ENCODE measurements at places on chromosomes 16 and 17.

DNA sequence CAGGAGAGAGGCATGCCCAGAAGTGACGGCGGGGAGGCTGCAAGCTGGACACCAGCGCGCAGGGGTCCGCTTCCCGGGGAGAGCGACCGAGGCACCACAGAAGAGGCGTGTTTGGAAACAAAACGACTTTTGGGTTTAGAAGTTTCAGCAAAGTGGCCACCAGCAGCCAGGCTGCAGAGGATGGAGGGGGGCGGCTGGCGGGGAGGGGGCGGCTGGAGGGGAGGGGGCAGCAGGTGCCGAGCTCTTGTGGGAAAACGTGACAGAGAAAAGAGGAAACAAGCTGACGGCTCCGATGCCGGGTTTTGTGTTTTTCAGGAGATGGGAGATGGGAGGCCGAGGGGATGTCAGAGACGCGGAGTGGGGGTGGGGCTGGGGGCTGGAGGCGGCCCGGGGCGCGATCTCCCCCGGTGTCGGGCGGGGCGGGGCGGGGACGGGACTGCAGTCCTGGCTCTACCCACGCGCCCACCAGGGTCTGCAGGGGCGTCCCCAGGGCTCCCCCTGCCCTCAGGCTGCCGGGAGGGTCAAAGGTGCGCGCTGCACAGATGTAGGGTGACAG lies 32.1 kb upstream of the RPH3AL start:
- no peak for DNase-seq

DNA sequence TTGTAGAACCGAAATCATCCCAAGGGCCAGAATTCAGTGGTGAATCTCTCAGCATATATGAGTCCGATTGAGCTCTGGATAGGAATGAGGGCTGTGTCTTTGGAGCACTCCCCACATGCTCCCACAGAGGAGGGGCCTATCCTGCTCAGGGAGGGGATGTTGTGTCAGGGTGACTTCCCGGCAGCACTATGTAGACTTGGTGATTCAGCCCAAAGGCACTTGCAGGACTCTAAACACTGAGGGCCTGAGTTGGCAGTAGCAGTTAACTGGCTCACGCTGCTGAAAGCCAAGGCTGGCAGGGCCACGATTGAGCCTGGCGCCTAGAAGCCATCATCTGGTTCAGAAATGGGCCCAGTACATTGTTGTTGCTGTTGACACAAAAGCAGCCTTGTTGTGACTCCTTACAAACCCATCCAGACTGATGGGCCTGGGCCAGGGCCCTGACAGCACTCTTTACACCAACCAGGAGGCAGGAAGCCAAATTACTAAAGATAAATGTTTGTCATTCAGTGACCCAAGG lies 31.9 kb downstream of the NMT1 start:
- DNase-seq = no peak

GRCh38 chr16:4033951-4034350 lies 82.3 kb downstream of the ADCY9 start:
- DNase-seq = no peak

DNA sequence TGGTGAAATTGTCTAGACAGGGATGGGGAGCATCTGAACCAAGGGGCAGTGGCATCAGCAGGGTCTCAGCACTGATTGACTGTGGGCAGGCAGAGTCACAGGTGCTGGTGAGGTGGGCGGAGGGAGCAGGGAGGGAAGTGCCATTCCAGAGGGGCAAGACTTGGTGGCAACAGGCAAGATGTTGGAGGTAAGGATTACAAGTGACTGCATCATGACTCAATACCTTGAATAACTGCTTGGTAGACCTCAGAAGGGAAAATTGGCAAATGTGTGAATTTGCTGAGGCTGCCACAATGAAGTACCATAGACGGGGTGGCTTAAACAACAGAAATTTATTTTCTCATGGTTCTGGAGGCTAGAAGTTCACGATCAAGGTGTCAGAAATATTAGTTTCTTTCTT lies 419.1 kb downstream of the HS3ST3B1 start:
- no peak for DNase-seq

DNA sequence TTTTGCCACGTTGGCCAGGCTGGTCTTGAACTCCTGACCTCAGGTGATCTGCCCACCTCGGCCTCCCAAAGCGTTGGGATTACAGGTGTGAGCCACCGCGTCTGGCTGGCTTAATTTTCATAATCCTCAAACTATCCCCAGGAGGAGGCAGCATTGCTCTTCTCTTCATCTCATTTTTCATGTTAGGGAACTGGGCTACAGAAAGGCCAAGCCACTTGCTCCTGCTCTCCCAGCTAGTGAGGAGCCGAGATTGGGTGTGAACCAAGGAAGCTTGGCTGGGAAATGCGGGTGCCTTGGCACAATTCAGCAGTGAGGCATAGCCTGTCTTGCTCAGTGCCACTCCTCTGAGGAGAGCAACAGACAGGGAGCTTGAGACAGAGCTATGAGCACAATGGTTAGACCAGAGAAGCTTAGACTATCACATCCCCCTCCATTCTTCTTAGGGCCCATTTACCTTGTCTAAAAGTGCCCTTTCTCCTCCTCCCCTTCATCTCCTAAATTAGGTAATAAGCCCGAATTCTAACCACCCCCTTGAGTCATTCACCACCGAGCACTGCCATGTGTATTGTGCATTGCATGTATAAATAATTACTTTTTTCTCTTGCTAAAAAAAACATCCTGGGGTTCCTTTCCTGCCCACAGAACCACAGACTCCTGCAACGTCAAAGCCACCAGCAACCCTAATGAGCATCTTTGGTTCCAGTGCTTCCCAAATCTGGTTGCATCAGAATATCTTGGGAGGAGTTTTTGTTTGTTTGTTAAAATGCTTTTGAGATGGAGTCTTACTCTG lies 20.0 kb upstream of the KIF19 start:
- DNase-seq = no peak

- no peak for DNase-seq
These were observed 14.7 kb downstream of the TOM1L2 start for GRCh38 chr17:17957584-17957916.

- no peak for DNase-seq
These were observed 16.6 kb downstream of the C16orf96 start for GRCh38 chr16:4572715-4573114.

GRCh38 chr17:73369111-73369521 lies 57.3 kb upstream of the CDC42EP4 start:
- DNase-seq = no peak

GRCh38 chr17:74334393-74335039 lies 8.5 kb downstream of the KIF19 start:
- no peak for DNase-seq

DNA sequence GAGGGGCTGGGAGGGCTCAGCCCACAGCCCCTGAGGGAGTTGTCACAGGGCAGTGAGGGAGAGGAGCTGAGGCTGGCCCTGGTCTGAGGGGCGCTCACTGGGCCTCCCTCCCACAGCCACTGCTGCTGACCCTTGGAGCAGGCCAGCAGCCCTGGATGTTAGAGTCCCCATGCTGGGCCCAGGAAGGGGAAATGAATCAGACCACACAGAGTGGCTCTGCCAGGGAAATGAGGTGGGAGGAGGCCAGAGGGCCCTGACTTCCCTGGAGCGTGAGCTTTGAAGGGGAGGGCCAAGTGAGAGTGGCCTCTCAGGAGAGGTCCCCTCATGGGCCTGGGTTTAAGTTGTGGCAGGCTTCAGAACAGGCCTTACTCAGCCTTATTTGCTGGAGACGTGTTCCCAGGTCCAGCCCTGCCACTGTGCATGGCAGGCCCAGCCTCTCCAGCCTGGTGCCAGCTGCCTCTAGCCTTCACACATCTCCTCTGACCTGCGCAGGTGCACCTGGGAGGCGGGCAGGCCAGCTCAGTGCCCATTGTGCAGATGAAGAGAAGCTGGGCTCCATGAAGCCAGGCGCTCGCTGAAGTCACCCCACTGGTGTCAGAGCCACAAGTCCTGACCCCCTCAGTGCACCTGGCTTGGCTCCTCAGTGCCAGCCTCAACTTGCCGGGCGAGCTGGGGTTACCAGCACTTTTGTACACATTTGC lies 15.4 kb downstream of the GPT2 start:
- no peak for DNase-seq

DNA sequence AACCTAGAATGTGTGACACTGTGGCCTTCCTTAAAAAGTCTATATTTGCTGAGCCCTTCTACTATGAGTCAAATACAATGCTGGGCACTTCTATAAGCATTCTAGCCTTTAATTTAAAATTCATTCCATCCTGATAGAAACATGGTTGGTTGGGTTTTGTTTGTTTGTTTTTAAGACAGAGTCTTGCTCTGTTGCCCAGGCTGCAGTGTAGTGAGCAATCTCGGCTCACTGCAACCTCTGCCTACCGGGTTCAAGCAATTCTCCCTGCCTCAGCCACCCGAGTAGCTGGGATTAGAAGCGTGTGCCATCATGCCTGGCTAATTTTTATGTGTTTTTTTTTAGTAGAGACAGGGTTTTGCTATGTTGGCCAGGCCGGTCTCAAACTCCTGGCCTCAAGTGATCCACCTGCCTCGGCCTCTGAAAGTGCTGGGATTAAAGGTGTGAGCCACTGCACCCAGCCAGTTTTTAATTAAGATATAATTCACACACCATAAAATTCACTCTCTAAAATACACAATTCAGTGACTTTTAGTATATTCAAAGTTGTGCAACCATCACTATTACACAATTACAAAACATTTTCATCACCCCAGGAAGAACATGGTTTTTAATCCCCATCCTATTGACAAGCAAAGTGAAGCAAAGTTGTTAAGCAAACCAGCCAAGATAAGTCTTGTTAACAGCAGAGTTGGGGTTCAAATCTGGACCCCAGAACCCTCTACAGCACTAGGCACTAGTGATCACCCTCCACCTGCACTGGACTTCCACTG lies 42.8 kb downstream of the CMTM4 start:
- no peak for DNase-seq

DNA sequence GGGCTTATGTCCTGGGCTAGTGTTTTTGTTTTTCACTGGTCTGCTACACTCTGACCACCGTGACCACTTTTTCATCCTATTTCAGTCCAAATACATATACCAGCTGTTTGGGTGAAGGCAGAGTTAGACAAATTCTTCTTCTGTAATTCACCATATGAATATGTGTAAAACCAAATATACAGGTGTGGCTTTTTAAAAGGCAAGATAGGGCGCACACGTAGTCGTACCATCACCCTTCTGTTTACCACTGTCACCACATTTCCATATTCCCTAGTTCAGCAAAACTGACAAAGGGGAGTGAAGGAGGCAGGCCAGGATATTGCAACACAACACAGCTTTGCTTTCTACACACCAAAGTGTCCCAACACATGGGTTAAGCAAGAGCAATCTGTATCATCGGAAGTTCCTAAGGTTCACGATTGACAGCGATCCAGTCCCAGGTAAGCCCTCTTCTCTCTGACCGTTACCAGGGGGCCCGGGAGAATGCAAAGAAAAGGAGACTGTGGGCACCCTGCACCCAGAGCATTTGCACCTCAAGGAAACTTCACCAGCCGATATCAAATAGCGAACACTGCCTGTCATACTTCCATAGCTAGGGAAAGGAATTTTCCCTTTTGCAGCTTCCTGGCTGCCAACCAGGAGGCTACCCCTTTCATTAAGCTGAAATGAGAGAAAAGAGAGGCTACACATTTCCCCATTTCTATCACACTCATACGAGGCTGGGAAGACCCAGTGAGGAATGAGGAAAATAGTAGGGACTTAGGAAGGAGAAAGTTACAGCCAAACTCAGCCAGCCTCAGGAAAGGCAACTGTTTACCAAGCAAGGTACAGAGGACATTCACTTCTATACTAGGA lies 23.1 kb downstream of the CREBBP start:
- no peak for DNase-seq

DNA sequence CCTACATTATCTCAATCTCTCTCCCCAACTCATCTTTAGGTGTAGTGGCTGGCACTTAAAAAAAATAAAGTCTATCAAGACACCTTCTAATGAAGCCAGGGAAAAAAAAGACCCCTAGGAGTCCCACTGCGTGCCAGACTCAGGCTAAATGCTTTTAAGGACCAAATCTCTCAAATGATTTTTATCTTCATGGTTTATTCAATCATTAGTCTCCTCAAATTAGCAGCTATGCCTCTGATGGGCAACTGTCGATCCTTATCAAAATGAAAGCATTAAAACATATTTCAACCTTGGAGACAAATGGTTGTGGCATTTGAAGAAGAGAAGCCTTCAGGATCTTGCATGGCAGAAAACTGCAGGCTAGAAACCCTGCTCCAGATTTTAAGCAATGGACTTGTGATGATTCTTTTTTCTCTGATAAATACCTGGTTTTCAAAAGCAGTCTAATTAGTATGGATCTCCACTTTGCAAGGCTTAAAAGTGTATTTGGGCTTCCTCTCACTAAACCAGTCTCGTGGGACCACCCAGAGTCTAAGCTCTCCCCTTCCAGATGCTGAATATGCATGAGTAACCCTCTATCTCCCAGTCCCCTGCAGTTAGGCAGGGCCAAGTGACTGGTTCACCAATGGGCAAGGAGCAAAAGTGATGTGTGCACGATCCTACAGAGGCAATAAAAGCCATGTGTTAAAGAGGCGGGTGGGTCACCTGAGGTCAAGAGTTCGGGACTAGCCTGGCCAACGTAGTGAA lies 14.9 kb downstream of the ITPRIPL2 start:
- no peak for DNase-seq

DNA sequence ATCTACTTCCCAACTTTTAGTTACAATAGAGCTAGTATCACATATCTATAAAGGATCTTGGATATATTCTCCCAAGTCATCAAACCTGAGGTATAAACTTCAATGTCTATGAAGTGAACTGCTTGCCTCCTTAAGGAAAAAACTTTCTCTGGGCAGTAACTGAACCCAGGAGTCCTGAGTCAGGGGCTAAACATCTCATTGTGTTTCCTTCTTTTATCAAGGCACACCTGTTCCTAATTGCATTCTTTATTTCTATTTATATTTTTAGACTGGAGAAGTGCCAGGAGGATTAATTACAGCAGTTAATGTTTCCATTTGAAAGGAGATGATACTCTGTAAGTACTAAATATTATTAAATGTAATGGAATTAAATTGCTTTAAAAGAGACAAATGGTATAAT lies 98.6 kb downstream of the CDH8 start:
- DNase-seq = no peak

GRCh38 chr17:33982909-33983308 lies 272.2 kb upstream of the CCL2 start:
- DNase-seq = no peak

DNA sequence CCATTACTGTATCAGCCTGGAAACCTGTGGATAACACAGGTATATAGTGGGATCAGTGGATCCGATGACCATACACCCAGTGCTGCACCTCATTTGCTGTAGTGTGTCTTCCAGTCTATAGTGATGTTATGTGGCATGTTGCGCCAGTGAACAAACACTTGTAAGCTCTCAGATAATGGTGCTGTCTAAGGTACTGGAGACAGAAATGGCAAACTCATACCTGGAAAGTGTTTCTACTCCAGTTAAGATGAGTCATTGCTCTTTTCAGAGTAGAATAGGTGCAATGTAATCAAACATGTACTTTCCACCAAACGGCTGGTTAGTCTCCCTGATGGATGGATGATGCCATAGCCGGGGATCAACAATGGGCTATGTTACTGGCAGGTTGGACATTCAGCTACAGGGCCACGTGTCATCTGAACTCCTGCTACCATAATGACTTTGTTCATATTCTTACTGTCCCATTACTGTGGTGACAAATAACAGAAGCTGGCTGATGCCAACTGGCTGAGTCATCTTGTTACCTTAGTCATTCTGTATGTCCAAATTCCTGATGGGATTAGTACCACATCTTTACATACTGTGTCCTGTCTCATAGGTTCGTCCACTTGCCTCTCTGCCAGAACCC lies 6.3 kb downstream of the CCL11 start:
- no peak for DNase-seq

GRCh38 chr17:44223541-44224071 lies 4.1 kb upstream of the UBTF start:
- DNase-seq = no peak
